ENCODE measurements at places on chromosomes 5 and 9. TPM values are rescaled to one million over a fixed set of nuclear protein-coding genes. Genes with fewer than 3 reads are reported as not detected.

The FYB1 gene
- total RNA-seq, result 0.46 TPM

The ARSI gene
- 18.6 TPM for total RNA-seq

The ARID3C gene
- total RNA-seq, result 0.33 TPM

The OSTF1 gene
- 24.6 TPM for total RNA-seq

The GFRA3 gene
- 1.5 TPM for total RNA-seq

The SCGB3A2 gene
- 0.39 TPM for total RNA-seq

The SPATA31D1 gene
- total RNA-seq, result not detected

The SPINK13 gene
- total RNA-seq, result not detected

The SLCO6A1 gene
- not detected for total RNA-seq

The PLAC8L1 gene
- 0.49 TPM for total RNA-seq

The CCDC69 gene
- total RNA-seq, result 2.1 TPM

The HAPLN1 gene
- 0.13 TPM for total RNA-seq

The CATSPER3 gene
- 0.69 TPM for total RNA-seq

The MATR3 gene
- total RNA-seq, result 194 TPM

The PTGES2 gene
- total RNA-seq, result 76.8 TPM

The MED22 gene
- 26.2 TPM for total RNA-seq

The ZNF189 gene
- 7.0 TPM for total RNA-seq

The APBA1 gene
- total RNA-seq, result 0.05 TPM

The MAP1B gene
- total RNA-seq, result 82.3 TPM

The ZDHHC11B gene
- total RNA-seq, result 1.4 TPM

The GPX8 gene
- 24.8 TPM for total RNA-seq

The ADAMTS6 gene
- total RNA-seq, result 0.64 TPM

The PHF24 gene
- 0.08 TPM for total RNA-seq

Data from Panc1 (cell line).